Small intestine (tissue), 16 donors: ENCODE measurements at places on chromosomes 5 and 9. TPM values are rescaled to one million over a fixed set of nuclear protein-coding genes. Genes with fewer than 3 reads are reported as not detected.

Gene IFNK
- polyA plus RNA-seq = not detected

Gene PCDHGA1
- not detected for polyA plus RNA-seq

DNA sequence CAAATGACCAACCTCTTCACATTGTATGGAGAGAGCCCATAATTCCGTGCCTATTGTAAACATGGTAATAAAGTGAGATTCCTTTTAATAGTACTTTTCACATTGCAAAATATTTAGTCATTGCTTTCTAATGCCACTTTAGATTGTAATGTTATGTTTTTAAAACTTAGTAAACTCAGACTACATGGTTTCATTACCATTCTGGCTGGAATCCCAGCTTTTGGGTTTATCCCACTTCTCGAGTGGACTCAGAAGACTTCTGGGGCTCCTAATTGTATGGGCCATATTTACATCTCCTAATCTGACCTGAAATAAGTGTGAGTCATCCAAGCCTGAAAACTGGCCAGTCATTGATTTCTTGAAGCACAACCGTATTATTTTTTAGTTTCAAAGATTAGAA, 217.6 kb downstream of the CAAP1 start:
- no peaks in the 10 kb centered on the region for H3K27me3 ChIP-seq
- no peak for DNase-seq
- H3K4me1 ChIP-seq = no peaks in the 10 kb centered on the region
- H3K36me3 ChIP-seq = no peaks in the 10 kb centered on the region

Gene TTC16
- 0.03 TPM for polyA plus RNA-seq

DNA sequence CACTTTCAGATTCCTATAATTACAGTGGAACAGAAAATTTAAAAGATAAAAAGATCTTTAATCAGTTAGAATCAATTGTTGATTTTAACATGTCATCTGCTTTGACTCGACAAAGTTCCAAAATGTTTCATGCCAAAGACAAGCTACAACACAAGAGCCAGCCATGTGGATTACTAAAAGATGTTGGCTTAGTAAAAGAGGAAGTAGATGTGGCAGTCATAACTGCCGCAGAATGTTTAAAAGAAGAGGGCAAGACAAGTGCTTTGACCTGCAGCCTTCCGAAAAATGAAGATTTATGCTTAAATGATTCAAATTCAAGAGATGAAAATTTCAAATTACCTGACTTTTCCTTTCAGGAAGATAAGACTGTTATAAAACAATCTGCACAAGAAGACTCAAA, 29.5 kb downstream of the ZFYVE16 start:
- no peak overlapping the region for H3K4me3 ChIP-seq
- H3K27ac ChIP-seq = no peak overlapping the region
- H3K4me1 ChIP-seq = no peaks in the 10 kb centered on the region
- no peaks in the 10 kb centered on the region for H3K27me3 ChIP-seq

Gene SH3RF2
- polyA plus RNA-seq = 44.0 TPM

Gene NR4A3
- polyA plus RNA-seq = 0.81 TPM

DNA sequence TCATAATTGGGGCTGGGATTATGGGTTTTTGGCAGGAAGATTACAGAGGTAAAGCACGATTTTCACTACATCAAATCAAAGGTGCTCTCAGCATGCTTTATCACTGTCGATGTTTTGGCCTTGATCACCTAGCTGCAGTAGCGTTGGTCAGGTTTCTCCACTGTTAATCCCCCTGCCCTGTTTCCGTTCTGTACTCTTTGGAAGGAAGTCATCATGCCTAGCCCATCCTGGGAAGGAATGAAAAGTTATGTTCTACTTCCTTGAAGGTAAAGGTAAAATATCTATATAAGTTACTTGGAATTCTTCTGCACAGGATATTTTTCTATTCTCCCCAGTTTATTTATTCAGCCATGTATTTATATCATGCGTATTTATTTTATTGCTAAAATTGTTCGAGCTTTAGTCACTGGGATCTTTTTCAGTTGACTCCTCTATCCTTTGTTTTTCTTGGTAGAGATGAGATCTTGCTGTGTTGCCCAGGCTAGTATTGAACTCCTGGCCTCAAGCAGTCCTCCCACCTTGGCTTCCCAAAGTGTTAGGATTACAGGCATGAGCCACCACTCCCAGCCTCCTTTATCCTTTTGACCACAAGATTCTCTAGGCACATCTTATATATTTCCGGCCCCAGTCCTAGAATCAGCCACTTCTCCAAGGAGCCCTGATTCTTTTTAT, 25.3 kb downstream of the FAF2 start:
- no peaks in the 10 kb centered on the region for H3K27me3 ChIP-seq
- DNase-seq = no peak
- H3K4me3 ChIP-seq = no peak overlapping the region
- H3K27ac ChIP-seq = no peak overlapping the region
- no peaks in the 10 kb centered on the region for H3K4me1 ChIP-seq

- no peak overlapping the region for H3K27ac ChIP-seq
- no peak for DNase-seq
- no peaks in the 10 kb centered on the region for H3K36me3 ChIP-seq
- H3K4me1 ChIP-seq = no peaks in the 10 kb centered on the region
- peaks cover 2% of the 10 kb centered on the region for H3K27me3 ChIP-seq
Observed at GRCh38 chr5:66560371-66560770, 35.8 kb upstream of the MAST4 start.

Gene SOHLH1
- not detected for polyA plus RNA-seq

DNA sequence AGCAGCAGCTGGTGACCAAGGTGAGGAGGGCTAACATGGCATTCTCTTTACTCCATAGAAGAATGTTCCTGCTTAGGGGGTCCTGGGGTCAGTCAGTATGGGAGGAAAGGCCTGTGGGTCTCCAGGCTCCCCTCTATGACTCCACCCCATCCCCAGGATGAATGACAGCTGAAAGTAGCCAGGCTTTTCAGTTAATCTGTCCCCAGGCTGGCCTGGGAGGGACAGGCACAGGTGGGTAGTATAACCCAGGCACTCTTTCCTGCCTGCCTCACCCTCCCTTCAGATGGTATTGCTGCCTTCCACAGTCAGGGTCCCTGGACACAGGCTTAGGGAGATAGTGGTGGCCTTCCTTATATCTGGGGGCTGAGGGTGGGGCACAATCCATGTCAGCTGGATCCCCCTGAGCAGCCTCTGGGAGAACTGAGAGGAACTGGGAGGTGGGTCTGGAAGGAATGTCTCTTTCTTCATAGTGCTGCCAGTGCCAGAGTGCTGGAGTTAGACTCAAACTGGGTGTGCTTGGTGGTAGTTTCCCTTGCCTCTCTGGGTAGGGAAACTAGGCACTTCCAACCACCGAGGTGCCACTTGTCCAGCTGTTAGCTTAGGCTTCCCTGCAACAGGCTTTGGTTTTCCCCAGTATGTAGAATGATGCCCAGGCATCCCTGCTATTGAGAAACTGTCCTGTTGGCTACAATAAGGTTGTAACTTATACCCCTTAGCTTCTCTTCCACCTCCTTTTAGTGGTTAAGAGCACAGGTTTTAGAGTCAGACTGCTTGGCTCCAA, 27.8 kb downstream of the LARP1 start:
- H3K27me3 ChIP-seq = no peaks in the 10 kb centered on the region
- H3K4me3 ChIP-seq = no peak overlapping the region
- no peak for DNase-seq
- H3K36me3 ChIP-seq = peaks cover 28% of the 10 kb centered on the region
- no peak overlapping the region for H3K27ac ChIP-seq
- H3K4me1 ChIP-seq = peaks cover 34% of the 10 kb centered on the region

DNA sequence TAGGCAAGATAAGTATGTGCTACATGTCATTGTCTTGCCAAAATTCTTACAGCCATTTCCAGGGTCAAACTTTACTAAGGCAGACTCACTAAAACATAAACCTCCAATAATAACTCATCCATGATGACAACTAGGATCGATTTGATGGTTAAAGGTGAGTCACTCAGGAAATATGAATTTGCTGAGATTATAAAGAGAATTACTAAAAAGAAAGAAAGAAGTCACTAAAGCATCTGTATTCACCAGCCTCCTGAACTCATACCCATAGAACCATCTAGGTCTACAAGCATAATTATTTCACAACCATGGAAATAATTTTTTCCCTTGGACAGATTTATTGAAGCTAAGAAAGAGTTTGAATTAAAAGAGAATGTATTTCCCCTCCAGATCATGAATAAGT, 258.6 kb downstream of the TLE1 start:
- no peak for DNase-seq
- H3K4me1 ChIP-seq = no peaks in the 10 kb centered on the region
- no peak overlapping the region for H3K4me3 ChIP-seq
- H3K27me3 ChIP-seq = no peaks in the 10 kb centered on the region

- no peaks in the 10 kb centered on the region for H3K36me3 ChIP-seq
- H3K27me3 ChIP-seq = no peaks in the 10 kb centered on the region
- no peak overlapping the region for H3K4me3 ChIP-seq
- H3K4me1 ChIP-seq = no peaks in the 10 kb centered on the region
Observed at GRCh38 chr5:166710271-166710670, 1581.2 kb upstream of the WWC1 start.

- DNase-seq = no peak
- peak overlapping the region; percentile 3 for H3K27ac ChIP-seq
- peaks cover 7% of the 10 kb centered on the region for H3K4me1 ChIP-seq
- no peaks in the 10 kb centered on the region for H3K27me3 ChIP-seq
- H3K4me3 ChIP-seq = no peak overlapping the region
Observed at GRCh38 chr5:150788977-150789376, 10.4 kb downstream of the SMIM3 start.

GRCh38 chr9:93574091-93574899, 2.1 kb upstream of the PHF2 start:
- no peaks in the 10 kb centered on the region for H3K27me3 ChIP-seq
- H3K27ac ChIP-seq = no peak overlapping the region
- peaks cover 5% of the 10 kb centered on the region for H3K4me1 ChIP-seq
- no peak overlapping the region for H3K4me3 ChIP-seq
- DNase-seq = no peak

GRCh38 chr5:124050120-124050770, 538.3 kb downstream of the CSNK1G3 start:
- no peaks in the 10 kb centered on the region for H3K4me1 ChIP-seq
- no peak for DNase-seq
- H3K27me3 ChIP-seq = no peaks in the 10 kb centered on the region
- H3K4me3 ChIP-seq = no peak overlapping the region
- H3K27ac ChIP-seq = no peak overlapping the region
- no peaks in the 10 kb centered on the region for H3K36me3 ChIP-seq

DNA sequence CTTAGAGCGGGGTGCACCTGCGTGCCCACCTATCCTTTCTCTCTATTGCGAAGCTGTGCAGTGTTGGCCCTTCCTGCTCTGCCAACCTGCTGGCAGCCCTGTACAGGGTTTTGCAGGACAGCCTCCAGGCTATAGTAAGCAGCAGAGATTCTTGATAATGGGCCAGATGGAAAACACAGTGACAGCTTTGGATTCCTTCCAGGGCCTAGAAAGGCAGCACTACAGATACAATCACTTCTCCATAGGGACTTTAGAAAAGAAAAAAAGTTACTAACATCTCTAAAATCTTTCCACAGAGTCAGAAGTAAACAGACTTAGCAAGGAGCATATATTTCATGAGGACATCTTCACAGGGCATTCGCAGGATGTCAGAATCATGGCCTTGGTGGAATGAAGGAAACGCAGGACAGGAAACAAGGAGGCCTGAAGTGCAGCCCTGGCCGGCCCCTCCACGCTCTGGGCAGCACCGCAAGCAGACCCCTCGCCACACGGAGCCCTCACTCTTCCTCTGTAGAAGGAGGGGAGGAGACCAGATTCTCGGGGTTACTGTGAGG, 172.1 kb upstream of the GAS1 start:
- H3K27ac ChIP-seq = no peak overlapping the region
- no peaks in the 10 kb centered on the region for H3K4me1 ChIP-seq
- no peaks in the 10 kb centered on the region for H3K36me3 ChIP-seq
- no peak overlapping the region for H3K4me3 ChIP-seq
- H3K27me3 ChIP-seq = no peaks in the 10 kb centered on the region
- no peak for DNase-seq

GRCh38 chr5:154485096-154485491, 7.1 kb upstream of the HAND1 start:
- H3K27ac ChIP-seq = no peak overlapping the region
- no peak for DNase-seq
- H3K4me3 ChIP-seq = no peak overlapping the region
- H3K27me3 ChIP-seq = peaks cover 82% of the 10 kb centered on the region
- H3K4me1 ChIP-seq = peaks cover 22% of the 10 kb centered on the region

Gene LCN2
- polyA plus RNA-seq = 2.0 TPM

DNA sequence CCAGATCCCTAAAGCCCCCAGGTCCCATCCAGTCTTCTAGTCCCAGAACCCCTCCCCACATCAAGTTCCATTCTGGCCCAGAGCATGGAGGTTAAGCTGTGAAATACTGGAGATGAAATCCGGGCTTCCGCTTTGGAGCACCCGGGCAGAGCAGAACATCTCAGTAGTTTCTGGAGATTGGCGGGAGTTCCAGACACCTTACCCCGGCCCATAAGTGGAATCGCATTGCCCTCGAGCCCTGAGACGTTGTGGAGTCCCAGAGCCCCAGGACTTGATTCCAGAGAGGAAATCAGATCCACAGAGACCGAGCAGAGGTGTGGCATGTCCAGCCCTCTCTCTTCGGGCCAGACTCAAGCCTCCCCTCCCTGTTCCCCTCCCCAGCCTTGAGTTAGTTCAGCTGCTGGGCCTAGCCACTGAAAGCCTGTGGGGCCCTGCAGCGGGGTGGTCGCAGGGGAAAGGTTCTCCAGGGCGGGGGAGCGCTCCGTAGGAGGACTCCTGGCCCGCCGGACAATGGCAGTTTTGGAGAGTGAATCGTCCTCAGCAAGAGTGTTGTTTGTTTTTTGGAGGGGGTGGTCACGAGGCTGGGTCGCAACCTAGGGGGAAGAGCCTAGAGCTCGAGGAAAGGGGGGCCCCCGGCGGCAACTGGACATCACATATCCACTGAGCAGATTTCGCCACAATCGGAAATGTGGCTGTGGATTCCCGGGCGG, 1.0 kb upstream of the PAX5 start:
- H3K27me3 ChIP-seq = no peaks in the 10 kb centered on the region
- no peak overlapping the region for H3K27ac ChIP-seq
- H3K36me3 ChIP-seq = no peaks in the 10 kb centered on the region
- H3K4me1 ChIP-seq = peaks cover 12% of the 10 kb centered on the region

Gene HNRNPA0
- polyA plus RNA-seq = 17.6 TPM

DNA sequence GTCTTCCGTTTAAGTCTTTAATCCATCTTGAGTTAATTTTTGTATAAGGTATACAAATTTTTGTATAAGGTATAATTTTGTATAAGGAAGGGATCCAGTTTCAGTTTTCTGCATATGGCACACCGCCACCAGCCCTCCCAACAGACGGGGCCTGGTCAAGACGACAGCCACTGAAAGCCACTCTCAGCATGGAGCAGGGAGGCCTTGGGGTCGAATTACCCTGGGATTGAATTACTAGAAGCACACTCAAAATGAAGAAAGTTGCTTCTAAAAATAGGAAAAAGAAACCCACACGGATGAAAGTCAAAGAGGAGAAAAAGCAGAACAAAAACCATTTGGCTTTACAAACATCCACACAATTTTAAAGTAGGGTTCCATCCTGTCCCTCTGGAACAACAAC, 586.2 kb upstream of the ADAMTS16 start:
- no peaks in the 10 kb centered on the region for H3K4me1 ChIP-seq
- no peaks in the 10 kb centered on the region for H3K27me3 ChIP-seq
- no peak for DNase-seq
- no peak overlapping the region for H3K4me3 ChIP-seq
